ENCODE measurements at places on chromosomes 2 and 18.
A peak's percentile ranks its signal among the peaks of the same experiment; 100 is the strongest.

- DNase-seq = no peak
These were observed 11.4 kb upstream of the PER2 start for GRCh38 chr2:238299803-238300202.

GRCh38 chr2:20525041-20526035 is 78.5 kb downstream of the RHOB start:
- no peak for DNase-seq

DNA sequence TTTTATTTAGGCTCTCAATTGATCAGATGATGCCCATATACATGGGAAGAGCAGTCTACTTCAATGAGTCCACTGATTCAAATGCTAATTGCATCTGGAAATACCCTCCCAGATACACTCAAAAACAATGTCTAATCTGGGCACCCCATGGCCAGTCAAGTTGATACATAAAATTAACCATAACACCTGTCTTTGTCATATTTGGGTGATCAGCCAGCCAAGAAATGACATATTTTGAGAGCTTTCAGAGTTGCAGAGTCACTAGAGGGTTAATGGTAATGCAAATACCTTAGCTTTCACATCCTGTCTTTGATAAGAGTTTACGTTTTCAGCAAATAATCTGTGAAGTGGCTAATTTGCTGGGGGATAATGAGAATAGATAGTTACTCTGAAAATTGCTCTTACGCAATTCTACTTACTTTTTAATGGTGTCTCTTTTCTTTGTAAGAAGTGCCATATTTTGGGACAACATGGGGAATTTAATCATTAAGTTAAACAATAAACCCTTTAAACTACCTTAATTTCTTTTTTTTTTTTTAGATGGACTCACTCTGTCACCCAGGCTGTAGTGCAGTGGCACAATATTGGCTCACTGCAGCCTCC is 49.1 kb downstream of the CCDC195 start:
- DNase-seq = no peak

DNA sequence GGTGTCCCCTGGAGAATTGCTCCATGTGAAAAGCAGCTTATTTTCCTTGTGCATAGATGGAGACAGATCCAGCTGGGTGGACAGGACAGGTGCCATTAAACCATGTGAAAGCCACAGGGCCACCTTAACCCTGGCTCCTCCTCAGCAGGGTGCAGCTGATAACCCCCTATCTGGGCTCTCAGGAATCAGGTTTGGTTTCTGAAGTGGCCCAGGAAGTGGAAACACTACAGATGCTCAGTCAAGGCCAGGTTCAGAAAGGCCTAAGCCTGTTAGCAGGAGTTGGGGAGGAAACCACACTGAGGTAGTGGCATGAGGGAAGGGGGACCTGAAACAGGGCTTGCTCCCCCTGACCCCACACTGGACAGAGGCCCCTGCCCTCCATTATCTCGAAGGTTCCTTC is 217.0 kb downstream of the SPP2 start:
- DNase-seq = no peak

DNA sequence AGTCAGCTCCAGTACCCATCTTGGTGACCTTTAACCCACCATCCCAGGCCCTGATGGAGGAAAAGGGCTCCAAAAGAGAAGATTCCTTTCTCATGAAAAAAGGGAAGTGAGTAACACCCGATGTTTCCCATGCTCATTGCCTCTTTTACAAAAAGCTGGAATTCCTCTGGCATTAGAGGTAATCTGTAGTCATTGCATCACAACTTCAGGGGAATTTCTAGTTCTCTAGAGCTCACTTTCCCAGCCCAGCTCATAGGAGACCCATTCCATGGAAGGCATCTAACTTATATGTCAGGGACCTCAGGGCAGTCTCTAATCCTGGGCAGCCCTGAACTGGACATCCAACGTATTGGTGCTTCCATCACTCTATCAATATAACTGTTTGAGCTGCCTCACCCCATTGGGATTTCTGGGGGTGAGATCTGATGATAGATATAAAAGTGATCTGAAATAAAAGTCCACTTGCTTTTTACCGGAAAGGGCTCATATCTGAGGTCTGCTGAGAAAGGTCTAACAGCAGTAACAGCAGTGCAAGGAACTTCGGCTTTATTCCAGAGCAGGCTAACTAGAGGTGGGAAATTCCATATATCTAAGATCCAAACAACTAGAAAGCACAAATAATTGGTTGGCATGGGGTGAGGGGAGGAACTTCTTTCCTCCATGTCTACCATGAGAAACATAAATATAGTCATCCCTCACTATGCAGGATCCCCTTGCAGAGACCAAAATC is 106.1 kb downstream of the ETAA1 start:
- no peak for DNase-seq

GRCh38 chr18:54671291-54671881 is 80.3 kb downstream of the DYNAP start:
- DNase-seq = no peak

DNA sequence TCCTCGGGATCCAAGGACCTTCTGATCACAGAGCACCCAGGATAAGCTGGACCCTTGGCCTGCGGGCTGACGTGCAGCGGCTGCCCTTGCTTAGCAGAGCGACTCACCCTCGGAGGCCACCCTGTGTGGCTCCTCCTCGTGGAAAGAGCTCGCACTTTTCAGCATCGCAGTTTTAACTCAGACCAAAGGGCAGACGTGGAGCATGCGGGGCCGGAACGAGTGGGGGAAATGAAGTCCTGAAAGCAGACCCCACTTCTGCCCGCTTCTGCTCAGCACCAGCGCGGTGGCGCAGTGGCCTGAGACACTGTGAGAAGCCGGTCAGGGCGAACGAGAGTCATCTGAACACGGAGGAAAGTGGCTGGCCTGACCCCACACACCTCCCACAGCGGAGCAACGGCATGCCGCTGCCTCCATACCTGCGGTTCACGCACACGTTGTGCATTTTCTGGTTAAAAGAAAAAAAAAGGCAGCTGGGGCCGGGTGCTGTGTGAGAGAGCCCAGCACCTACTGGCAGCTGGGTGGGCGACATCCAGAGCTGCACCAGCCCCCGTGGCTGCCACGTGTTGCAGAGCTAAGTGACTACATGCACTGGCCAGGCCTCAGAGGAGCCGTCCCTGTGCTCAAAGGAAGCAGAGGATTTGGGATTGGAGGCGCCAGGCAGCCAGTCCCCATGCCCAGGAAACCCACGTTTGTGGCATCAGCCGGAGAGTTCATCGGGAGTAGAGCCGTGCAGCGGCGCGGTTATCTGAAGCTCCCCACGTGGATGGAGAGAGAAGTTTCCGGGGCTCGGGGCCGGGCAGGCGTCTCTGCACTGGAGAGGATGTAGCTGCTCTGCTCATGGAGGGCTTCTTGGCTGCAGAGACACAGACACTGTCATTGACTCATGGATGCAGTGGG is 89.7 kb downstream of the USP40 start:
- no peak for DNase-seq

DNA sequence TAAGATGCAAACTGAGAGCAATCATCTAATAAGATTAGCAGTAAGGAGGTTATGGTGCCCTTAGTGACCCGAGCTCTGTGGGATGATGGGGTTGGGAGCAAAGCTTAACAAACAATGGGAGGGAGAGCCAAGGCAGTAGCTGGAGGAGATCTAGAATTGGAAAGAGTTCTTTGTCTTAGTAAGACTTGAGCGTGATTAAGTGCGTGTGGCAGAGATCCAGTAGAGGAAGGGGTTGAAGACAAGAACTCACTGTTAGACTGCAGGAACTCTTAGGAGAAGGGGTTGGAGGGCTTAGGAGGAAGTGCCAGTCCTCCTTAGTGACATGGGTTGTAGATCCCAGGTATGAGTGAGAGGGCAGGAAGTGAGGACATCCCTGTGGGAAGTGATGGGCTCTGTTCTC is 184.7 kb downstream of the GFPT1 start:
- DNase-seq = no peak

- DNase-seq = no peak
These were observed 257.9 kb downstream of the PTPRM start for GRCh38 chr18:7824970-7825369.

GRCh38 chr2:29841386-29842004 is 79.9 kb downstream of the ALK start:
- peak; percentile 8 for DNase-seq

GRCh38 chr2:54446122-54446521 is 10.0 kb upstream of the SPTBN1 start:
- DNase-seq = no peak

DNA sequence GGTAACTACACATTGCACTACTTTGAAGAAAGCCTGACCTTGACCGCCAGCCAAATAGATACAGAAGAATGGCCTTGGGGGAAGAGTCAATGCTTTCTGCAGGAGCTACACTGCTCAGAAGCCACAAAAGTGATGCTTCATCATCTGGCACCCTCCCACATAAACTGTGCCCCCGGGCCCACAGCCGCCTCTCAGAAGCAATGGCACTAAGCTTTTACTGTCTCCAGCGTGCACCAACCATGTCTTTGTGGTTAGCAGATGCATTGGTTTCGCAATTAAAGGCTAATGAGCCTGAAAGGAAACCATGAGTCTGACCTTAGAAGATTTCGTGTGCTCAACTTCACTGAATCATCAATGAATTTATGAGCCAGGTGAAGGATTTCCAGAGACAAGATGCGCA is 209.4 kb upstream of the TRIB2 start:
- no peak for DNase-seq

DNA sequence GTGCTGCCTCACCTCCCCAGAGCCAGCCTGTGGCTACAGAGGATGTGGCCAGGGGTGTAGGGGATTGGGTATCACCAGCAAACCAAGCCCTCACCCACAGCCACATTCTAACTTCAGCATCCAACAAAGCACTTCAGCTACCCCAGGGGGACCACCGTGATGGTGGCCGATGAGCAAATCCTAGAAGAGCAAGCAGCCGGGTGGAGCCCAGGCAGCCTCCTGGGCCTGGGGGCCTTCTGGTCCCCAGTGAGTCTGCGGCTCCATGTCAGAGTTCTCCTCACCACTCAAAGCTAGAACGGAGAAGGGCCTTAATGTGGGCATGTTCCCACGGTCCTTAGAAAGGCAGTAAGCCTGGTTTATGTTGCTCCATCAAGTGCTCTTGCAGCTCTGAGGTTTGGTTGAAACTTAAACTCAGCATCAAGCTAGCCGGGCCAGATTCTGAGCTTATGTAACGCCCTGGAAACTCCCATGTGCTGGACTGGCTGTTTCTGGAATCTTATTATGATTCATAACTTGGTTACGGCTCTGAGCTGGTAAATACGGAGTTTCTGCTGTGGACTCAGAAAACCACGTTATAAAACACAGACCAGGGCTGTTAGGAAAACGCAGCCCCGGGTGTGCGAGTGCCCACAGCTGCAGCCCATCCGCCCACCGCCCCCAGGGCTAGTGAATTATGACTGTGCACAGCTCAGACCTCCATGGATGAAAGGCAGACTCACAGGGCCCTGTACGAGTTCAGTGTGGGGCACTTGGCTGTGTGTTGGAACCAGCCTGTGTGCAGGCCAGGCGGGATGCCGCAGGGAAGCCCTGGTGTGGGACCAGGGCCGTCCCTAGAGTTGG is 99.8 kb downstream of the SEPTIN10 start:
- no peak for DNase-seq

DNA sequence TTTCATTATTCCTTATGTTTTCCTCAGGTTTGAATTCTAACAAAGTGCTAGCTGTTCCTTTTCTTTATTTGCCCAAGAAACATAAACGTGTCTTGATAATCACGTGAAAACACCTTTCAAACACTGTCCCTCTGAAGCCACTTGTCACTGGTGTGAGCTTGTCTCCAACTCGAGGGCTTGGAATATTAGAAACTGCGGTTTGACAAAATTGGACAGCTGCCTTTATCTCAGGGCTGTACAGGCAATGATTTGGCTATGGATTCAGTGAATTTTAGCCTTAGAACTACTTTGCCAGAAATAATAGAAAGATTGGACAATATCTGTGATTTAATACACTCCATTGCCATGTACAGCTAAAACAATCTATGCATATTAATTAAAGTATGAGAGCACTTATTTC is 763.0 kb upstream of the ACVR2A start:
- DNase-seq = no peak

GRCh38 chr2:2587354-2587753 is 256.3 kb upstream of the MYT1L start:
- no peak for DNase-seq

DNA sequence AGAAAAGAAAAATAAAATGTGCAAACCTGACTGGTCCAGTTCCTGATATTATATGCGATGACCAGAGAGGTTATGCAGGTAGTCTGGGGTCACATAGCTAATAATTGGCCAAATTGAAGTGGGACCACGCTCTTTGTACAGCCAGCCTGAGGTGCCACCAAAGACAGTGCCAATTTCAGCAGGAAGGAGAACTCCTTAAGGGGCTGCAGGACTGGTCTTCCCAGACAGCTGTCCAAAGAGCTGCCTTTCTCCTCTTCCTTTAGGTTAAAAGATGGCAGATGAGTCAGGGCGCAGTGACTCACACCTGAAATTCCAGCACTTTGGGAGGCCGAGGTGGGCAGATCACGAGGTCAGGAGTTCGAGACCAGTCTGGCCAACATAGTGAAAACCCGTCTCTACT is 95.5 kb downstream of the ACKR3 start:
- no peak for DNase-seq

- DNase-seq = no peak
These were observed 1265.5 kb upstream of the ACVR2A start for GRCh38 chr2:146579147-146579930.

DNA sequence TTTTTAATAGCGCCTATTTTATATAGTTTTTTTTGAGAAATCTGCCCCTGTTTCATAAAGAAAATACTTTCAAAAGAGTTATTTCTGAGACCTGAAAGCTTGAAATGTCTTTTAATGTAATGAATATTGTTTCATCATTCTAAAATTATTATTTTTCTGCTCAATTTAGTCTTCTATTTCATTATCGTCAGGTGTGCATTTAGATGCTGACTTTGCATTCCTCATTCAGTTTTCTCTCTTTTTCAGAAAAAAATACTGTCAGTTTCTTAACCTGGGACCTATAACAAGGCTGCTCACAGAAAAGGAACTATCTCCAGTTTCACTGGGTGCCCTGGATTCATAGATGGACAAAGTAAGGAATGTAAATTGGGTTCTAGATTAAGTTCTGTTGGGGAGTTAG is 1631.7 kb downstream of the SUCLG1 start:
- no peak for DNase-seq

DNA sequence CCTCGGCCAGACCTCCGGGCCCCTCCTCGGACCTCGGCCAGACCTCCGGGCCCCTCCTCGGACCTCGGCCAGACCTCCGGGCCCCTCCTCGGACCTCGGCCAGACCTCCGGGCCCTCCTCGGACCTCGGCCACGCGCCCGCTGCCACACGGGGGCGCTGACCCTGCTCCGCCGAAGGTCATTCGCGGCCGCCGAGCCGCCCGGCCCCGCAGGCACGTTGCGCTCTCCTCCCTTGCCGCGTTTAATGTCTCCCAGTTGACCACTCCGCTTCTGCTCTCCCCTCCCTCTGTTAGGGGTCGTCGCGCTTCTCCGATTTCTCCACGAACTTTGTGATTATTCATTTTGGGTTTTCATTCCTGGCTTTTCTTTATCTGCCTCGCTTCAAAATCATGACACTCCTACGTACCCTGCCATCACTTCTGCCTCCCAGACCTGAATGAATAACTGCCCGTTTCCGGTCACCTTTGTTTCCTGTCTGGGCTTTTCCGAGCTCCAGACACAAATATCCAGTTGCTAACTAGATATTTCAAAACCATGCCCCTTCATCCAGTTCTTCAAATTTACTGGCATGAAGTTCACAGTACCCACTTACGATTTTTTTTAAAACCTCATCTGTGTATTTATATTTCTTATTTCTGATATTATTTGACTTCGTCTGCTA is 14.8 kb upstream of the COLEC12 start:
- no peak for DNase-seq
